Glutamatergic neuron (in vitro differentiated cells): ENCODE measurements at places on chromosomes 12 and 14. TPM values are rescaled to one million over a fixed set of nuclear protein-coding genes. Genes with fewer than 3 reads are reported as not detected.

Gene ZCCHC8
- total RNA-seq = 29.3 TPM

Gene MGAT4C
- 0.98 TPM for total RNA-seq

Gene PMEL
- 851 TPM for total RNA-seq

Gene NDRG2
- total RNA-seq = 33.1 TPM

Gene DUSP6
- 4.2 TPM for total RNA-seq

Gene SDR9C7
- 0.39 TPM for total RNA-seq

Gene BEST3
- total RNA-seq = not detected

Gene POTEM
- not detected for total RNA-seq

Gene GLS2
- 0.91 TPM for total RNA-seq

Gene STAT2
- total RNA-seq = 74.7 TPM

Gene LGR5
- 3.1 TPM for total RNA-seq

Gene IL26
- not detected for total RNA-seq

Gene TOMM20L
- total RNA-seq = not detected
